ENCODE measurements at places on chromosomes 16 and 17.

GRCh38 chr16:87295259-87295658 lies 21.9 kb downstream of the C16orf95 start:
- no peak overlapping the region for H3K4me3 ChIP-seq
- no peak for DNase-seq
- H3K36me3 ChIP-seq: no peaks in the 10 kb centered on the region
- H3K27me3 ChIP-seq: no peaks in the 10 kb centered on the region
- no peak overlapping the region for H3K27ac ChIP-seq
- H3K4me1 ChIP-seq: no peaks in the 10 kb centered on the region

GRCh38 chr17:68033636-68034451 lies 1.7 kb upstream of the KPNA2 start:
- peak; percentile 72 for DNase-seq
- H3K27me3 ChIP-seq: no peaks in the 10 kb centered on the region
- H3K4me3 ChIP-seq: peak overlapping the region; percentile 21
- H3K27ac ChIP-seq: peak overlapping the region; percentile 86

DNA sequence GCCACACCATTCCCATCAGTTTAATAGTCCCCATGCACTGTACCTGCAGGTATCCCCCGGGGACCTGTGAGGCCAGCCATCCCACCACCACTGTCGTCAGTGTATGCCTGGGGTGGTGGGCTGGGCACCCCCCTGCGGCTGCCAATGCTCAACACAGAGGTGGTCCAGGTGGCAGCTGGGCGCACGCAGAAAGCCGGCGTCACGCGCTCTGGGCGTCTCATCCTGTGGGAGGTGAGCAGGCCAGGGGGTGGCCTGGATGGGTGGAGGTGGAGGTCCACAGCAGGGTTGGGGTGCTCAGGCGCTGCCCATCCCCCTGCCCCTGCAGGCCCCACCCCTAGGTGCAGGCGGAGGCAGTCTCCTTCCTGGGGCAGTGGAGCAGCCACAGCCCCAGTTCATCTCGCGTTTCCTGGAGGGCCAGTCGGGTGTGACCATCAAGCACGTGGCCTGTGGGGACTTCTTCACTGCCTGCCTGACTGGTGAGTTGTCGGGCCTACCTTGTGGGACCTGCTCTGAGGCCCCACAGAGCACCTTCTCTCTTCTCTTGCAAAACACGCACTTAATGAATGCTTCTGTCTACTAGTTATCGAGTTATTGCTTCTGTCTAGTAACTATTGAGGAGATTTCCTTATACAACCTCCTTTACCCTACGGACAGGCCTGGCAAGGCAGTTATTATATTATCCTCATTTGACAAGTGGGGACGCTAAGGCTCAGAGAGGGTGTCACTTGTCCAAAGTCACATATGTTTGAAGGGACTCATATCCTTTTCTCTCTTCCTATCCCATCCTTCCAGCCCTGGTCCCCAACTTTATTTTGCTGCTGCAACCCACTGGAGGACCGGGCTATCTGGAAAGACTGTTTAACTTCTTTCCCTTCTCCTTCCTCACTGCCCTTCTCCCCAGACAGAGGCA lies 5.8 kb upstream of the TRAF4 start:
- H3K27ac ChIP-seq: no peak overlapping the region
- H3K4me3 ChIP-seq: no peak overlapping the region
- H3K4me1 ChIP-seq: no peaks in the 10 kb centered on the region

DNA sequence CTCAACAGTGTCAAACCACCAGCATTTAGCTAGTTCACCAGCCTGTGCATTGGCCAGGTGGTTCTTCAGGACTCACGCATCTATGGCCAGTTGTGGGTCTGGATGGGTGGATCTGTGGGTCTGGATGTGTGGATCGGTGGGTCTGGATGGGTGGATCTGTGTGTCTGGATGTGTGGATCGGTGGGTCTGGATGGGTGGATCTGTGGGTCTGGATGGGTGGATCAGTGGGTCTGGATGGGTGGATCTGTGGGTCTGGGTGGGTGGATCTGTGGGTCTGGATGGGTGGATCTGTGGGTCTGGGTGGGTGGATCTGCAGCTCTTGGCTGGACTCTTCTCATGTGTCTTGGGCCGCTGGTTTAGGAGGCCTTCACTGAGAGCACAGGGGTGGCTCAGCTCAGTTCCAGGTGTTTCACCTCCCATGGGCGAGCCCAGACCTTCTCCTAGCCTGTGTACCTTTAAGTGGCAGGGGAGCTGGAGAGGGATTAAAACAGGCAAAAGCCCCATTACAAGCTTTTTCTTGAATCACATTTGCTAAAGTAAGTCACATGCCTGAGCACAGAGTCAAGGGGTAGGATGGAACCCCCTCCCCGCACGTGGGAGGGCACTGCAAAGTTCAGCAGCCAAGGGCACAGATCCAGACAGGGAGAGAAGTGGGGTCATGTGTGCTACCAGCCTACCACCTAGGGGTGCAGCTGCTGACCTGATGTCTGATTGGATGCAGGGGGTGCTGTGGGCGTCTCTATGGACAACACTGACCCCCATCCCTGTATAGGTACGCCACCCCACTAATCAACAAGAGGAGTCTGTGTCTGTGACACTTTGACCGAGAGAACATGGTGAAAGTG lies 3.4 kb upstream of the NUBP1 start:
- H3K27me3 ChIP-seq: no peaks in the 10 kb centered on the region
- no peaks in the 10 kb centered on the region for H3K36me3 ChIP-seq
- DNase-seq: no peak
- no peak overlapping the region for H3K27ac ChIP-seq
- H3K4me3 ChIP-seq: no peak overlapping the region

DNA sequence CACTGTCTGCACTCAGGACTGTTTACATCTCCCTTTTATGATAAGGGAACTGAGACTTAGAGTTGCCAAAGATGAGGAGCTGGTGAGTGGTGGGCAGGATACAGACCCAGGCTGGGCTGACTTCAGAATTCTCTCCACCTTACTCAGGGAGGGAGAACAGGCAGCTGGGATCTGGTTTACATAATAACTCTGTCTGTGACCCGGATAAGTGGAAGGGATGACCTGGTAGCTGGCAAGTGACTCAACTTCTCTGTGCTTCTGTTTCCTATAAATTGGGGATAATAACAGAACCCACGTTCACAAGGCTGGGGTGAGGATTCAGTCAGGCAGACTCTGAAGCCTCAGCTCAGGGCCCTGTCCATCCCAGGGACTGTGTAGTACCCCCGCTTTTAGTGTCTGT lies 2.6 kb downstream of the SNX20 start:
- no peaks in the 10 kb centered on the region for H3K27me3 ChIP-seq
- no peak overlapping the region for H3K4me3 ChIP-seq
- DNase-seq: no peak
- H3K4me1 ChIP-seq: no peaks in the 10 kb centered on the region
- H3K36me3 ChIP-seq: no peaks in the 10 kb centered on the region
- no peak overlapping the region for H3K27ac ChIP-seq

GRCh38 chr16:51538707-51539498 lies 387.8 kb upstream of the SALL1 start:
- no peaks in the 10 kb centered on the region for H3K36me3 ChIP-seq
- no peak overlapping the region for H3K27ac ChIP-seq
- peaks cover 6% of the 10 kb centered on the region for H3K4me1 ChIP-seq

DNA sequence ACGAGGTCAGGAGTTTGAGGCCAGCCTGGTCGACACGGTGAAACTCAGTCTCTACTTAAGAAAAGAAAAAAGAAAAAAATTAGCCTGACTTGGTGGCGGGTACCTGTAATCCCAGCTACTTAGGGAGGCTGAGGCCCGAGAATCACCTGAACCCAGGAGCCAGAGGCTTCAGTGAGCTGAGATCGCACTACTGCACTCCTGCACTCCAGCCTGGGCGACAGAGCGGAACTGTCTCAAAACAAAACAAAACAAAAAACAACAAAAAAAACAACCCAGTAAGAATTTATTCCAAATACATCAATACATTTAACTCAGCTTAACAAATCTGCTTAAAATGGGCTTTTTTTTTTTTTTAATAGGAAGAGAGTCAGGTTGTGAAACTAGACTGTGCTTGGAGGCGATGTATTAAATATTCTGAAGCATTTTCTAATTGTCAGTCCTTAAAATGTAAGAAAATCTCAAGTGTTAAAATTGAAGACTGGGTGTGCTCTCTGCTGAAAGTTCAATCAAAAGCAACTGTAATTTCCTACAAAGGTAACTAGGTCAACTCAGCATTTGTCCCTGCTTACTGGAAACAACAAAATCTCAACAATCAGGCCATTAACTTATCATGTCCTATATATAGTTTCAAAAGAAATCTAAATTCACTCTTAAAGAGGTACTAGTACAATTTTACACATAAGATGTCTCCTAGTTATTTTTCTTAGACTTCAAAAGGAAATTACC lies 23.2 kb downstream of the KANSL1 start:
- no peaks in the 10 kb centered on the region for H3K27me3 ChIP-seq
- H3K4me1 ChIP-seq: peaks cover 44% of the 10 kb centered on the region
- H3K27ac ChIP-seq: peak overlapping the region; percentile 36
- H3K4me3 ChIP-seq: no peak overlapping the region
- DNase-seq: no peak
- H3K36me3 ChIP-seq: peaks cover 37% of the 10 kb centered on the region

DNA sequence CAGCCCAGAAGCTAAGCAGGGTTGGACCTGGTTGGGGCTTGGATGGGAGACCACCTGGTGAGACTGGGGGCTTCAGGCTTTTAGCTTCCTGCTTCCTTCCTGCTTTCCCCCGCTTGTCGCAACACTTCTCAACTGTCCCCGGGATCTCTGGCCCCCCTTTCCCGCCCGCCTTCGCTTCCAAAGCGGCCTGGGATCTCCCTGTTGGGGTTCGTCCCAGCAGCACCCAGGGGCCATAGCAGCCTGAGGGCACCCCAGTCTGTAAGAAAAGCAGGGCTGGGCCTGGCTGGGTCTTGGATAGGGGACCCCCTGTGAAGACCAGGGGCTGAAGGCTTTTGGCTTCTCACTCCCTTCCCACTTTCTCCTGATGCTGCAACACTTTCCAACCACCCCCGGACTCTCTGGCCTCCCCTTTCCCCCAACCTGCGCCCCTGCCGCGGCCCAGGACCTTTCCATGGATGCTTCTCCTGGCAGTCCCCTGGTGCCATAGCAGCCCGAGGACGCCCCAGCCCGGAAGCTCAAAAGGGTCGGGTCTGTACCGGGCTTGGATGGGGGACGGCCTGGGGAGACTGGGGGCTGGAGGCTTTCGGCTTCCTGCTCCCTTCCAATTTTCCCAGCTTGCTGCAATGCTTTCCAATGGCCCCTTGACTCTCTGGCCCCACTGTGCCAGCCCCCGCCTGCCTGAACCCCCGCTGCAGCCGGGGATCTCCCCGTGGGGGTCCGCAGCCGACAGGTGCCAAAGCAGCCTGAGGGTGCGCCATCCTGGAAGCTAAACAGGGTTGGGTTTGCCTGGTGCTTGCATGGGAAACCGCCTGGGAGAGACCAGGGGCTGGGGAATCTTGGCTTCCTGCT lies 2276.2 kb downstream of the TP53TG3F start:
- H3K27me3 ChIP-seq: no peaks in the 10 kb centered on the region
- H3K36me3 ChIP-seq: no peaks in the 10 kb centered on the region
- no peak overlapping the region for H3K27ac ChIP-seq
- no peak for DNase-seq

DNA sequence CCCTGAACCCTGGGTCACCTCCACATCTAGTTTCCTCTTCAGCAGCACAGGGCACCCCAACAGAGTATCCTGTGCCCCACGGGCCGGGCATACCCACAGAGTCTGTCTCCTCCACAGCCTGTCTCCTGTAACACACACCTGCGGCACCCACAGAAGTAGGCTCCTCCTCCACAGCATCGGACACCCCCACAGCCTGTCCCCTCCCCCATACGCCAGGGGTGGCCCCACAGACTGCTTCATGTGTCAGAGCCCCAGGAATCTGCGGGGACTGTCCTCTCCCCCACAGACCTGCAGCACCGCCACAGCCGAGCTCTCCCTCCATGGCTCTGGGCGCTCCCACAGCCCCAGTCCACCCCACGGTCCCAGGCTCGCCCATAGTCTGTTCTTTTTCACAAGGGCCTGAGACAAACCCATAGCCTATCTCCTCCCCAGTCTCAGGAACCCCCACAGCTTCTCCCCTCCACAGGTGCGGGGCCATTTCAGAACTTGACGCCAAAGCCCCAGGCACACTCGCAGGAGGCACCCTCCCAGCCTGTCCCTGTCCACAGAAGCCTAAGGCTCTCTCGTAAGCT lies 1.4 kb downstream of the KIAA0753 start:
- peaks cover 5% of the 10 kb centered on the region for H3K4me1 ChIP-seq
- peak overlapping the region; percentile 53 for H3K4me3 ChIP-seq
- peaks cover 20% of the 10 kb centered on the region for H3K36me3 ChIP-seq
- H3K27me3 ChIP-seq: no peaks in the 10 kb centered on the region

DNA sequence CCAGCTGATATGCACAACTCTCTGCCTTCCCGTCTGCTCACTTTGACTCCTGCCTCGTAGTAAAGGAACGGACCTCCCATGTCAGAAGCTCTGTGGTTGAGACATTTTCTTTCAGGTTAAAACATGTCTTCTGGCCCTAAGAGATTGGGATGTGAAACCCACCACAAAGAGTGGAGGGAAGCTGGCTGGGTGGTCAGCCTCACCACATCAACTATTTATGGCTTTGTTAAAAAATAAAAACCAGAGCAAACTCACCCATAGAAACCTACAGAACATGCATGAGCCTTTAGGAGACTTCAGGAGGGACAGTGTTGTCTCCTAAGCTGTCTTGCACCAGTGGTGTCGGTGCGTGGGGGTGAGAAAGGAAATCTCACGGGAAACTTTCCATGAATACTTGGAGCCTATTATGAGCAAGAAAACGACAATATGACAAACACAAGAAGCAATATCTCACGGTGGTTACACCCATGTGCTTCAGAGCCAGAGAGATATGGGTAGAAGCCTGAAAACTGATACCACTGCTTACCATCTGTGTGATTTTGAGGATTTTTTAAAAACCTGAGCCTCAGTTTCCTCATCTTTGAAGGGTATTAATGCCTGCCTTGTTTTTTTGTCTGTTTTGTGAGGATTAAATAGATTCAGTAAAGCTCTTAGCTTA lies 61.7 kb upstream of the XYLT1 start:
- H3K4me1 ChIP-seq: no peaks in the 10 kb centered on the region
- no peak overlapping the region for H3K27ac ChIP-seq
- H3K27me3 ChIP-seq: no peaks in the 10 kb centered on the region
- DNase-seq: no peak

DNA sequence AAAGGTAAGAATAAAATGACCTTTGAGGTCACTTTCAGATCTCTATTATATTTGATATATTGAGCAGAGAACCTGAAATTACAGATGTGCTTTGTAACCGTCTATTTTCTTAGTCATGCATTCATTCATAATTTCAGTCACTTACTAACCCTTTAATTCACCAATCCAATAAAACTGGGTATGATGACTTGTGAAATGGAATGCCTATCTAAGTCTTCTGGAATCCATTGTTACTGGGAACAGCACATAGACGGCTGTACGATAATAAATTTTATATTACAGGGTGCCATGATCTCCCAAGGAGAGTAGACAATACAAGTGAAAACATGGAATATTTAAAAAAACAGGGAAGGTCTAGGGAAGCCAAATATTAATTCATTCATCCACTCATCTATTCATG lies 22.9 kb downstream of the CDH11 start:
- no peaks in the 10 kb centered on the region for H3K4me1 ChIP-seq
- no peaks in the 10 kb centered on the region for H3K27me3 ChIP-seq
- H3K4me3 ChIP-seq: no peak overlapping the region
- no peak for DNase-seq

- H3K27ac ChIP-seq: no peak overlapping the region
- no peak overlapping the region for H3K4me3 ChIP-seq
- no peaks in the 10 kb centered on the region for H3K36me3 ChIP-seq
- H3K27me3 ChIP-seq: peaks cover 10% of the 10 kb centered on the region
Observed at GRCh38 chr16:67301080-67301782, 21.9 kb downstream of the PLEKHG4 start.

GRCh38 chr17:27628376-27628775 lies 2.6 kb upstream of the LGALS9 start:
- peaks cover 5% of the 10 kb centered on the region for H3K4me1 ChIP-seq
- no peak overlapping the region for H3K27ac ChIP-seq
- H3K27me3 ChIP-seq: no peaks in the 10 kb centered on the region
- no peak overlapping the region for H3K4me3 ChIP-seq
- no peak for DNase-seq
